ENCODE measurements at places on chromosomes 6 and 20. TPM values are rescaled to one million over a fixed set of nuclear protein-coding genes. Genes with fewer than 3 reads are reported as not detected.

TMEM217 gene
- total RNA-seq: not detected

CCM2L gene
- total RNA-seq: 9.6 TPM

LAMA4 gene
- total RNA-seq: 33.5 TPM

HCK gene
- 5.1 TPM for total RNA-seq

SLC17A3 gene
- not detected for total RNA-seq

POFUT1 gene
- total RNA-seq: 29.3 TPM

PTCRA gene
- not detected for total RNA-seq

NKAIN4 gene
- total RNA-seq: not detected

SYCP2 gene
- total RNA-seq: 1.8 TPM

MMP24 gene
- 0.48 TPM for total RNA-seq
